ENCODE measurements at places on chromosomes 2 and 18.

GRCh38 chr2:20224716-20225293 is at the start of gene SDC1:
SDC1 (minus strand) TSS chr2:20225130; CDS start chr2:20224867, 263 bp downstream.
- DNase-seq = peak; percentile 26

DNA sequence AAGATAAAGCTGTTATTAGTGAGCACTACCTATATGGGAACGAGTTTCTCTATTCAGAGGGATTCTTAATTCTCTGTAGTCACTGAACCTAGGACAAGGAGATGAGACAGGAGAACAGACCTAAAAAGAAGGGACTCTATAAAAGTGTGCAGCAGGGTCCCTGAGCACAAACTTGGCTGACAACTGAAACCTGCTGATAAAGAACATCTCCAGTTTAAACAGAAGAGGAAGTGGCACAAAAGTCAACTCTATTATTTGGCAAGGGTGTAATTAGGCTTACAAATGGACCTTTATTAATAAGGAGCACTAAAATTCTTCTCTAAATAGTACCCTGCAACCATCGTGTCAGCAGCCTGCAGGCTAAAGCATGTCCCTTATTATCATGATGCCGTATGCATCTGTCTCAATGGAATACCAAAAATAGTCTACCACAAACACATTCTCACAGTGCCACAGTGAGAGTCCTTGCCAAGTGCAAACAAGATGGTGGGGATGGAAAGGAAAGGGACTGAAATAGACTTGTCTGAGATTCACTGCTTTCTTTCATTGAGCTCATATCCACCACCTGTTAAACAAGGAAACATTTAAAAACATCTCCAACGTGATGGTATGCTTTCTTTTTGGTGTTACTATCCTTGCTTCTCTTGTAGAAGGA is 260.2 kb downstream of the INSIG2 start:
- DNase-seq = no peak

DNA sequence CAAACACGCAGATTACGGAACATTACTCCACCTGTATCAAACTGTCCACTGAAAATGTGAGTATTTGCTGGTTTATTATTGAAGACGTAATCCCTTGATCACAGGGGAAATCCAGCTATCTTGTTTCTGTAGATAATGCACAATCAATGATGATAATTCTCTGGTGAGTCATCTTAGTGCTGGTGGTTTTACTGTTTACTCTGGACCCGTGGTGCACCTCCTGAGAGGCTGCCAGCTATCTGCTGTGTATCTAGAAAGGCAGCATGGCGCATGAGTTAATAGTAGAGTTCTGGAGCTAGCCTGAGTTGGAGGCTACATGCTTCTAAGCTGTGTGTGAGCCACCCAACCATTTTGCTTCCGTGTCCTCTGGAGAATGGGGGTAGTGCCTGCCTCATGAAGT is 6.5 kb downstream of the NCAPH start:
- DNase-seq = peak; percentile 47

DNA sequence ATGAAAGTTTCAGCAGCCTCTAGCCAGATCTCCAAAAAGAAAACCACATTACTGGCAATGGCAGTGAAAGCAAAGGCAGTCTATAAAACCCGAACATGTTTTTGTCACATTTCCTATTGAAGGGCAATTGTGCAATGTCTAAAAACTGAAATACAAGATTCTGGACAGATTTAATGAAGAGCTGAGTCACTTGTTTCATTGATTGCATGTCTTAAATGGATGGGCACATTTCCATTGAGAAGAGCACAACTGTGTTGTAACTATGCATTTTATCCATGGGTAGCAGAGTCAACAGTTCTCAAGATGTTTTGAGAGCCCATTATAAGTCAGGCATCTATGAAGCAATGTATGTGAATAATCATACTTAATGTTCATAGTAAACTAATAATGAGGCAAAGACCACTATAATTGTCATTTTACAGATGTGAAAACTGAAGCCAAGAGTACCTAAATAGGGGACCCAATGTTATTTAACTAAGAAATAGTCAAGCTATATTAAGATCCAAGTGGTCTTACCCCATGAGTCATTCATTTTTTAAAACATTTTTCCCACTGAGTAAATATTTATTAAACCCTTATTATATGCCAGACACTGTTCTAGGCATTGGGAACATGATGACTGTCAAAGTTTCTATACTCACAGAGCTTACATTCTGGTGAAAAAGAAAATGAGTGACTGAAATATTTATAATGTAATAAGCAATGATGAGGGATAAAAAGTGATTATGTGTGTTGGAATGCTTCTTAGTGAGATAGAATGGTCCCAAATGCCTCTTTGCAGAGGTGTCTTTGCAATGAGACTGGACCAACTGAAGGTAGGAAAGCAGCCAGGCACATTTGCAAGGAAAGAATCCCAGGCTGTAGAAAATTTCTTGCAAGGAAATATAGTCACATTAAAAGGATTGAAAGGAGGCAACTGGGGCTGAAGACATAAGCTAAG is 818.9 kb upstream of the ACVR2A start:
- no peak for DNase-seq

GRCh38 chr2:120543899-120544298 is 191.8 kb upstream of the GLI2 start:
- DNase-seq = no peak

DNA sequence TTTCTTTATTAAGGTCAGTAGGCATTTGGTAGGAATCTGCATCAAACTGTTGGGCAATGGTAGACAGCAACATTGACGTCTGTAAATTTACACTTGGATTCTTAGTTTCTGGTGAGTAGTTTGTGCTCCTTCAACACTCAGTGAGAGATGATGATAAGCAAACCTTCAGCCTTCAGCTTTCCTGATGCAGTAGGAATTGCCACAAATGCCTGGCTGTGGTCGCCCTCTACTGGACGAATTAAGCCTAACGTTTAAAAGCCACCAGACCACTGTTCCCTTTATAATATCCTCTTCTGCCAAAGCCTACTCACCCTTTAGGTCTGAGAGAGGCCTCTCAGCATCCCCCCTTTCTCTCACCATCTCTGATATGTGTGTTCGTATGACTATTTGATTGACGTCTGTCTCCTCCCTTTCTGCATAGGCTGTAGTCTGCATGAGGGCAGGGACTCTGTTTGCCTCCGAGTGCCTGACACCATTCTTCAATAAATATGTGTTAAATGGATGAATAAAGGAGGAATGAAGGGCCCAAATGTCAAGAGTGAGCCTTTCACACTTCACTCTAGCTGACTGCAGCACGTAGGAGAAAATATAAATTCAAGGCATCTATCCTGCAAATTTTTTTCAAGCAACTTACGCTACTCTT is 47.0 kb upstream of the PLEKHM3 start:
- peak; percentile 92 for DNase-seq

All from hematopoietic multipotent progenitor cell treated with erythropoietin and hydrocortisone succinate and interleukin-3 and kit ligand, for 6 days (in vitro differentiated cells).